Stimulated activated CD8-positive, alpha-beta memory T cell treated with anti-CD3 and anti-CD28 coated beads, Interleukin-4, amount 100 ng/mL, for 4 hours (primary cell): ENCODE measurements at places on chromosomes 11 and 22.
A peak's percentile ranks its signal among the peaks of the same experiment; 100 is the strongest.

- DNase-seq: no peak
Measured at GRCh38 chr11:19664886-19665548, 47.6 kb upstream of the NAV2 start.

- no peak for DNase-seq
Measured at GRCh38 chr11:35347921-35348331, 71.4 kb downstream of the SLC1A2 start.

DNA sequence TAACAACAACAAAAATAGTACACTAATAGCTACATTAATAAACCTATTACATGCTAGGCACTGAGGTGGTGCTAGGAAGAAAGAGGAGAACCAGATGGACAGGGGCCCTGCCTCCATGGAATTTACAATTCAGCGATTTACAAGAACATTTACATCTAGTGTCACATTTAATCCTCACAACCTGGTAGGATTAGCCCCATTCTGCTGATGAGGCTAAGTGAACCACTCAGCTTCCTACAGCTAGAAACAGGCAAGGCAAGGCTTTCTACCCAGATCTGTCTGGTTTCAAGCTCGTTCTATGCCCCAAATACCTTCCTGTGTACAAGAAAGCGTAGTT, 368.4 kb downstream of the BUD13 start:
- DNase-seq: no peak

- DNase-seq: no peak
Measured at GRCh38 chr11:62399878-62400266, 19.0 kb upstream of the SCGB1A1 start.

GRCh38 chr22:38871360-38872171, 450 bp downstream of the CBX6 start:
- DNase-seq: no peak

- no peak for DNase-seq
Measured at GRCh38 chr11:37914859-37915258, 1316.8 kb upstream of the RAG2 start.

GRCh38 chr11:44574610-44575287, 9.3 kb downstream of the CD82 start:
- peak; percentile 22 for DNase-seq

DNA sequence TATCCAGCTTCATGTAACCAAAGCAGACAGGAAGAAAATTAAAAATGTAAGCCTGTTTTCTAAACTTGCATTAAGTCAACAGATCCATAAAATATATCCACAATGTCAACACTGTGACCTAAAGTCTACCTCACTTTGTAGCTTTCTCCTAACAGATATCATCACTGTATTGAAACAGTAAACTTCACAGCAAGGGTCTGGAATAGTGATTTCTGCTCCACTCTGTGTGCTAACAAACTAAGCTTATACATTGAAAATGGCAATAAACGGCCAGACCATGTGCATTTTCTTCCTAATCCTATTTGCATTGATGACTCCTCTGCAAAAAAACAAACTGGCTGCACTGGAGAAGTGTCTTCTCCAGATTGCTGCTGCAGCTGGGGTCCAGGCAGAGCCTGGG, 26.8 kb downstream of the CADM1 start:
- DNase-seq: no peak

DNA sequence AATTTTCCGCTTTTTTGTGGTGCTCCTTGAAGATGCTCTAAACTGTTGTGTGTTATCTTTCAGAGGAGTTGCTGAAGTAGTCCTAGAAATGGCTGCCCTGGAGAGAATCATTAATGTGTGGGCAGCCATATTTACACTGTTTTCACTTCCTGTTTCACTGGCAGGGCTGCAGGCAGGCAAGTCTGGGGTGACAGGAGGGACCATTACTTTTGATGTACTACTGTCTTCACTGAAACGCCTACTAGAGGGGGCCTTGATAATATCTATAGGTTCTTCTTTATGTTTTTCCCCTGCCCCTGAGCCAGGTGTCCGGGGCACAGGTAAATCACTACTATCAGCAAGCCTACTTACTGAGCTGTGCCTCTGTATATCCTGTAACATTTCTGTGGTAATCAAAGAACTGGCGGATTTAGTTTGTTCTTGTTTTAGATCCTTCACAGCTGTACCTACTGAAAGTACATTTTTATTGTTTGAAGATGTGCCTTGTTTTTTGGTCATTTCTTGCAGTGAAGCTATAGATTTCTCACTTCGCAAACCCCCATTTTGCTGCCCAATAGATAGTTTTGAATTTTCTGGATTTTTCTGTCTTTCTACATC, 39.7 kb downstream of the ACAT1 start:
- DNase-seq: no peak

- DNase-seq: no peak
Measured at GRCh38 chr22:24497841-24498258, 2.7 kb downstream of the UPB1 start.

- DNase-seq: no peak
Measured at GRCh38 chr11:21474529-21474928, 718.4 kb upstream of the ANO5 start.

GRCh38 chr11:21810650-21811049, 382.2 kb upstream of the ANO5 start:
- DNase-seq: no peak

DNA sequence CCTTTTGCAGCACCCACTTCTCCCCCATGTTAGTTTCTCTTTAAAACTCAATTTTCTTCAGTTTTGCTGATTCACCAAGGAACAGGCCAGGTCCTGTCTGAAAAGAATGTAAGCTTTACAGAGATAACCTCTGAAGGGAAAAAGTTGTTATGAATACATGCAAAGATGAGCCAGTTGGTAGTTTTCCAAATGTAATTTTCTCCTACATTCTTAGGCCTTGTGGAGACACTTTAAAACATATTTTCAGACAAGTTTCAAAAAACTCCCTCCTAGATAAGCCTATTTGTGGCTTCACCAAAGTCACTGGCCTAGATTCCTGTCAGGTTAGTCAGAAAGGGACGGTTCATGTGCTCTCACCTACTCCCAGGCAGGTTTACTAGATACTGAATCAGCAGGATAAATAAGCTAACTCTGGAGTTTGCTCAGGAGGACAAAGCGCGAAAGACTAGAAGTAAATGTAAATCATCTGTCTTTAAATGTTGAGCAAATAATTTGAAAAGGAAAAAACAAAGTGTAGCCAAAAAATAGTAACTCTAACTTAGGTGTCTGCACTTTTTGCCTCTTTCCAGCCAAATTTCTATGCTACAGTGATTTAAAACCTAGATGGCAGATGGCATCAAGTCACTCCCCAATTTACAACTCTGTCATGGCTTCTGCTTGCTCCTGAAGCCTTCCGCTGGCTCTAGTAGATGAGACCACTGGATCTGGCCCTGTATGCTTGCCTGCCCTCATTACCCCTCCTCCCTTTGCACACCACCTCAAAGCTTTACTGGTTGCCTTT, 4.9 kb upstream of the ATP6V1E1 start:
- no peak for DNase-seq

GRCh38 chr11:21582791-21583190, 610.1 kb upstream of the ANO5 start:
- DNase-seq: no peak

- DNase-seq: no peak
Measured at GRCh38 chr11:88494848-88495247, 157.3 kb upstream of the CTSC start.

DNA sequence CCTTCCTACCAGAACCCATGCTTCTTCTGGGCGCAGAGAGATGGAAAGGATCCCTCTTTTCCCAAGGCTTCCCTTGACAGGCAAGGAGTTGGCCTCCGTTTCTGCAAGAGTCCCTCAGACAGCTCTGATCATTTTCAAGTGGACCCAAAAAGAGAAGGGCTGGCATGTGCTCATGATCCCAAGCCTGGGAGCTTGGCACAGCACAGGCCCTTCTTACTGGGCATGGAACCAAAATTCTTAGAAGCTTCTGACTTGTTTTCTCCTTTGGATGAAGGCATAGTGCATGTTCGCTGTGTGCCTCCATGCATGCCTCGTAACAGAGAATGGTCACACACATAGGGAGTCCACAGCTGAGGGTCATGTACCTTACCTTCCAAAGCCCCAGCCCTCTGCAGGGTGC, 449.6 kb downstream of the MIAT start:
- no peak for DNase-seq

- DNase-seq: no peak
Measured at GRCh38 chr11:71336996-71337754, 84.8 kb upstream of the SHANK2 start.

DNA sequence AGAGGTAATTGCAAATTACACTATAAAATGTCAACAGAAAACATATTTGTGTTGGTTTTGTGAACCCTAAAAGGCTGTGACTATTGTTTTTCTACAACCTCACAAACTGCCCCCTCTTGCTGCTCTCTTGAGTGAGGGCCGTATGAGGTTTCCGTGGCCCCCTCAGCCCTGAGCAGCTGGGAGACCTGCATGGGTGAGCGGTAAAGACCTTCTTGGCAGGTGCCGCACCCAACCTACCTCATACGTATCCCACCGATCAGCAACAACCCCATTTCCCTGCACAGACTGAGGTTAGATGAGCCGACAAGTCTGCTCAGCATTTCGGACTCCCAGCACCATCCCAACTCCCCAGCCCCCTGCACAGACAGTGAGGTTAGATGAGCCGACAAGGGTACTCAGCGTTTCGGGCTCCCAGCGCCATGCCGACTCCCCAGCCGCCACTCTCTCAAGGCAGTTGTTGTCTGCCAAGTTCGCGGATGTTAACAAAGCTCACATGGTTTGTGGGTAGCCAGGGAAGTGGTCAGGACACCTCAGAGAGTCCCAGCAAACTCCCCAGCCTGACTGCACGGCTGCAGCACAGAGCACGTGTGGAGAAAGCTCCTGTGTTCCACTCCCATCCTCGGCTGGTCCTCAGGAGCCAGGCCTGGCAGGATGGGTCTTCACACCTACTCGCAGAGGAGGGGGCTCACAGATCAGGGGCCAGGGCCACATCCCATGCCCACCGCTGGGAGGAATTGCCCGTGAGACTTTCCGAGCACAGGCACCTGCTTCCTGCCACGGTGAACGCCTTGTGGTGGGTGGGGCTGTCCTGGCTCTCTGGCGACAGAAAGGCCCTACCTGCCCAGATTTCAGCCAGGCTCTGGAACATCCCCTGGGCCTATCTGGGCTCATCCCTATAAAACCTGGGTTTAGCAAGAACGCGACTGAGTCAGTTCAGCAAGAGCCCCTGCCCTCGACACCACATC, 502.9 kb downstream of the BRD1 start:
- DNase-seq: no peak

- DNase-seq: no peak
Measured at GRCh38 chr22:27241430-27242321, 559.9 kb downstream of the MN1 start.

GRCh38 chr11:14258221-14258935, 100.6 kb downstream of the RRAS2 start:
- DNase-seq: no peak

- DNase-seq: no peak
Measured at GRCh38 chr22:20229916-20230775, 38.0 kb downstream of the RTN4R start.

GRCh38 chr22:34763496-34763895, 302.5 kb upstream of the ISX start:
- no peak for DNase-seq

GRCh38 chr11:45909594-45910475, 2.8 kb upstream of the FREY1 start:
- DNase-seq: no peak

DNA sequence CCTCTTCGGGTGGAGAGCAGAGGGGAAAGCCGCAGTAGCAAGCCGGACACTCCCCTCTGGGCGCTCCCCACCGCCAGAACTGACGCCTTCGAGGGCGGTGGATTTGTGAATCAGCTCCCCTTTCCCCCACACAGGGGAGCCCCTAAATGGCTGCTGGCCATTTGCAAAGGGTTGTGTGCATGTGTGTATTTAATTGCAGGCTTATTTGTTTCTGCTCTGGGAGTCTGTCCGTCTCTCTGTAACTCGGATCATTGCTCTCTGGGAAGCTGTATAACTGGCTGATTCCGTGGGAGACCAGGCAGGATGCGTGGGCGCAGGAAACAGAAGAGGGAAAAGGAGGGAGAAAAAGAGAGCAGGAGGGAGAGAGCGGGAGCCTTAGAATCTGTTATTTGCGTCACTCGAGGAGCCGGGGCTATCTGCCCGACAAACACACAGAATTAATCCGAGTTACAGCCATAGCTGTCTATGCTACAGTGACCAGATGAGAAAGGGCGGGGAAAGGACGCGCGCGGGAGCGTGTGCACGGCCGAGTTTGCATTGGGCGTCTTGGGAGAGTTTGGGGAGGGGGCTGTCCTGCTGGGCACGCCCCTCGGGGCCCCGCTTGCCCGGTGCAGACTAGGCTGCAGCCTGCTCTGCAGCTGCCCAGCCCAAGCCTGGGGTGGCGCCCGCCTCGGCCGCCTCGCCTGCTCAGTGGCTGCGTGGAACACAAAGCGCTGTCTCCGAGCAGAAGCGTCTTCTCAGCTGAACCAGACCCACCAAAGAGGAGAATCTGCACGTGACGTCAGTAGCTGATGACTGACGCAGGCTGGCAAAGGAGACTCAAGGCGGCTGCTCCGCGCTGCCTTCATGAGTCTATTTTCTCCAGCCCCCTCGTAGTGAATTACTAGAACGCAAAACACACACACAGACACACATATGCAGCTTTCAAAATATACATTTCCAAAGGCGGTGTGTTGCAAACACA, 105.3 kb upstream of the HSD17B12 start:
- no peak for DNase-seq

DNA sequence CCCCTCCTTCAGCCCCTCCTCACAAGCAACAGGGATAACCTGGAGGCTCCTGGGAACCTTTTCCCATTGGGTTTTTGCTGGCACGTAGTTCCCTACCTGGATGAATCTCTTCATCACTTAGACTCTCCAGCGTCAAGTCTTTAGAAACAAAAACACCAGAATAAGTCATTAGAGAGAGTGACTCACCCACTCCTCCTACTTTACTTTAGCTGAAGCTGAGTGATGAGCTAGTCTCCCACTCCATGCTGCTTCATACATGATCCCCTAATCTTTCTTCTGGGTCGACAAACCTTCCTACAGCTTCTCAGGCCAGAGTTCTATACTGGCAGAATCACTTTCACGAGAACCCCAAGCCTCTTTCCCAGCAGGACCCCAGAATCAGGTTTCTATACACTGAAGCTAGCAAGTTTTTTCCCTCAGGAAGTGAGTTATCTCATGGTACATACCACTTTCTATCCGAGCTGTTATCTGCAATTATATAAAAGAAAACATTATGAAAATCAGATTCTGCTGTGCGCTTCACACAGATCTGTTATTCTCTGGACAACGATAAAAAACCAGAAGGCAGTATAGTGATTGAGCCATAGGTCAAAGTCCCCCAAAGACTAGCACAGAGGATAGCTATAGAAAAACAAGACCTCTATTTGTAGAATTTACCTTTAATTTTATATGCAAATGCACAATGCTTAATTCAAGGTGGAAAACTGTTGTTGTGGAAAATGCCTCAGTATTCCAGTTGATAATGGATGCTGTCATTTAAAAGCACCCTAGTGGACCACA, 18.7 kb downstream of the DRICH1 start:
- DNase-seq: no peak
